Spinal cord (tissue), 10 donors: ENCODE measurements at places on chromosomes 7 and 10.

- DNase-seq, result no peak
These were observed 233.1 kb upstream of the FZD8 start for GRCh38 chr10:35875016-35875676.

DNA sequence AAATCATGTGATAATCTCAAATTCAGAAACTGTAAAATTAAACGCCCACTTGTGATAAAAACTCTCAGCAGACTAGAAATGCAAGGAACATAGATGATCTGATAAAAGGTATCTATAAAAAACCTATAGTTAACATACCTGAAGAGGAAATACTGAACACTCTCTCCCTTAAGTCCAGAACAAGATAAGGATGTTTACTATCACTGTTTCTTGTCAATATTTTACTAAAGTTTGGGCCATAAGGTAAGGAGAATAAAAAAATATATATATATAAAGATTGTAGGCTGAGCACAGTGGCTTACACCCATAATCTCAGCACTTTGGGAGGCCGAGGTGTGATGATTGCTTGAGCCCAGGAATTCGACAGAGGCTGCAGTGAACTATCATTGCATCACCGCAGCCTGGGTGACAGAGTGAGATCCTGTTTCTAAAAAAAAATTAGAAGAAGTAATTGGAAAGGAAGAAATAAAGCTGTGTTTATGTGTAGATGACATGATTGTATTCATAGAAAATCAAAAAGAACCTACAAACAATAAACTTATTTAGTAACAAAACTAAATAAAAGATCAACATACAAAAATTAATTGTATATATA, 28.4 kb downstream of the MPLKIP start:
- no peak for DNase-seq

DNA sequence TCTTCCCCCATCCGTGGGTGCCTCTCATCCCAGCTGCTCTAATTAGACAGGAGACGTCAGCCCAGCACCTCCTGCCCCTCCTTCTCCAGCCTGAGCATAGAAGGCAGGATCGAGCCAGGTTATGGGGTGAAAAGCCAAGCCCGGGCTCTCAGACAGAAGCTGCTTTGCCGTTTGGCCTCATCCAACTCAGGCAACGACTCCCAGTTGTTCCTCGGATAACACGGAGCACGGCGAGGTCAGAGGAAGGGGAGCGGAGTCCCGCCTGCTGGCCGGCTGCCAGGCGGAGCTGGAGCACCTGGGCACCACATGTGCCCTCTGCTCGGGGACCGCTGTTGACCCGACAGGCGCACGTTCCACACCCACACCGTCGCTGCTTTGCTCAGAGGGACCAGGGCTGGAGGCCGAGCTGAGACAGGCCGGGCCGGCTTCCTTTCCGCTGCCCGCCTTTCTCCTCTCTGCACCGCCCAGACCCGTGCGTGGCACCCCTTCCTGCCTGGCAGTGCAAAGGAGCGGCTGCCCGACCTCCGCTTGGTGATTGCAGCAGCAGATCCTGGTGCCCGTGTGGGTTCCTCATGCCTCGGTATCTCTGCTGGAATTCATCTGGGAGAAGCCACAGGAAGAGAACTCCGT, 21.6 kb upstream of the UNCX start:
- DNase-seq, result no peak

GRCh38 chr7:15494711-15495110, 67.1 kb downstream of the AGMO start:
- DNase-seq, result no peak

DNA sequence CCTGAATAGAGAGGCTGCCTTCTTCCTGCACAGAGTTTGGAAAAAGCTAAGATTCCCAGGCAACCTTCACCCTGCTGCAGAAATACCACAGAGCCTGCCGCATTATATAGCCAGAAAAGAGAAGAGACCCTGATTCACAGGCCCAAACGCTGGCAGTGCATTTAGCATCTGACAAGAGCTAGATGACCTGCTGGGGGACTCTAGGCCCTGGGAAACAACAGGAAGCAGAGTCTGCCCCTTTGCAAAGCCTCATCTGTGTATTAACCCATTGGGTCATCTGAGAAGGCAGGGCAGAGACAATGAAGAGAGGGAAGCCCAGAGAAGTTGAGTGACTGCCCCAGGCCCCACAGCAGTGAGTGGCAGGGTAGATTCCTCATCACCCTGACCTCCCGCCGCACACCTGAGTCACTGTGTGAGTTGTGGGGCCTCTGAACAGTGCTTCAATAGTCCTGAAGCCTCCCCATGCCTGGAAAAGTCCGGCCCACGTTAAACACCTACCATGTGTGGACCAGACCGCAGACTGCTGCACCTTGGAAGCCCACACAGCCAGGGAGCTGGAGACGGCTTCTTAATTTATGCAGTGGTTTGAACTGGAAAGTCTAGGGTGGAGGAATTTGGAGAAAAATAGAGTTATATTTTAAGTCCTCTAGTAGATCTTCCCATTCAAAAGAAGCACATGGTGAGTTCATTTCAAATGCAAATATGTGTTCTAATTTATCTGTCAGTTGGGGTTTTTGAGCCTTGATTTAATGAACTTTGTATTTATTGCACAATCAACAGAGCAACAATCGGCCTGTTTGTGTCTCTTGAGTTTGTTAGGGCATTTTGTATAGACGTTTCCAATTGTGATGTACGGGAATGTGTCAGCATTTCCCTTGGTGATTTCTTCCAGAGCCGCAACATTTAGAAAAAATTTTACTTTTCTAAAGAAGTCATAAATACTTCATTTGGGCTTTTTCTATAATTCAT, 80.4 kb upstream of the GPR26 start:
- DNase-seq, result no peak

DNA sequence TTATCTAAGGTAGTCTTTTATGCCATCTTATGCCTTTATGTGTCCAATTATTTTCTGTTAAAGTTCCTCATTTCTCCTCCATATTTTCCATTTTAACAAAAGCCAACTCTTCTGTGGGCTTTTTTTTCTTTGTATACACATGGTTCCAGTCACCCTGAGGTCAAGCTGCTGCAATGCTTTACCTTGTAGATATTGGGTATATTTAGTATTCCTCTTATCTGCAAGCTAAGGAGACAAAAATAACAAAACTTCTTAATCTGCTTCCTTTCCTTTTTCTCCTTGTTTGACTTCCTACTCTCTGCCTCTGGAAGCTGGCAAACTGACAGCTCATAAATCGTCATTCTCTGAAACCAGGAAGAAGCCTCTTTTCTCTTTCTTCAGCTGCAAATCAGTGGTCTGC, 885.0 kb upstream of the LRRN3 start:
- no peak for DNase-seq

DNA sequence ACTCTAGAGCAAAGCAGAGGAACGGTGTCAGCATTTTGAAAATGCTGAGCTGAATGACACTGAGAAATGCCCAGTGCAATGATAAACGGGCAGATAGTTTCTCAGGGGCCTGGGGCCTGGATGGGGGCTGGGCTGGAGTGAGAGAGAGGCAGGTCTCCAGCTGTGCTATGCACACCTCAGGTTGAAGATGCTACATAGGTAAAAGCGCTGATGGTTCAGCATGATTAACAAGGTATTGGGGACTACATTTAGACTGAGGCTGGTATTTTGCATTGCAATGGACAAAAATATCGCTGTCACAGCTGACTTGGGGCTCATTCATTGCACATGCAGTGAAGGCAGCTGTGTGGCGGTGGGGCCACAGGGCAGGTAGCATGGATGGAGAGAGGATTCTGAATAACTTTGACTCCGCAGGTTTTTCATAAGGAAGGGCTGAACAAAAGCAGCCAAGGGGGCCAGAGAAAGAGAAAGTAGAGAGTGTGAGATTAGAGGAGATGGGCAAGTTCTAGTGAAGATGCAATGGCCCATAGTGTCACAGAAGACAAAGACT, 290.8 kb upstream of the ZNF32 start:
- no peak for DNase-seq

- no peak for DNase-seq
These were observed 97.3 kb downstream of the CDK6 start for GRCh38 chr7:92739091-92739490.

DNA sequence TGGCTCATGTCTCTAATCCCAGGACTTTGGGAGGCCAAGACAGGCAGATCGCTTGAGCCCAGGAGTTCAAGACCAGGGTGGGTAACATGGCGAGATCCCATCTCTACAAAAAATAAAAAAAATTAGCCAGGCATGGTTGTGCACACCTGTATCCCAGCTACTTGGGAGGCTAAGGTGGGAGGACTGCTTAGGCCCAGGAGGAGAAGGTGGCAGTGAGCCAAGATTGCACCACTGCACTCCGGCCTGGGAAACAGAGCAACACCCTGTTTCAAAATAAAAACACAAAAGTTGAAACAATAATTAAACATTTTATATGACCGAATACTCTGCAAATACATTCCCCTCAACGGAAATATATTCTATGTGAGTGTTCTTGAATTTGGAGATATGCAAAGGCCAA, 40.3 kb downstream of the JMJD1C start:
- no peak for DNase-seq

- no peak for DNase-seq
These were observed 365.3 kb upstream of the SHH start for GRCh38 chr7:156177422-156178055.
